ENCODE measurements at places on chromosomes 4 and X.

DNA sequence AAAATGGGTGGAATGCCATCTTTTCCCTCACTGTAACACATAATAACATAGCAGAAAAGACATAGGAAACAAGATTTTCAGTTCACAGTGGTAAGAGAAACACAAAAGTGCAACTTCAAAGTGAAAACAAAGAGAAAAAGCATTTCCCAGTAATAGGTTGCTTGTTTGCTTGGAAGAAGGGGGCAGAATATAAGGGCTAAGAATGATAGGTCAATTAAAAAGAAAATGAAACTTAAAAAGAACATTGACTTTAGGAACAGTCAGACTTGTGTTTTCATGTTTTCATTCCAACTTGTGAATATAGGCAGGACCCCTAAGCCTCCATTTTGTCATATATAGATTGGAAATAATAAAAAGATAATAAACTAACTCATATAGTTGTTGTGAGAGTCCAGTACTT, 168.2 kb upstream of the PPP3CA start:
- DNase-seq = no peak

- DNase-seq = no peak
Measured at GRCh38 chrX:29172880-29173279, 585.6 kb downstream of the IL1RAPL1 start.

GRCh38 chrX:96502507-96502906, 182.1 kb upstream of the DIAPH2 start:
- DNase-seq = no peak

DNA sequence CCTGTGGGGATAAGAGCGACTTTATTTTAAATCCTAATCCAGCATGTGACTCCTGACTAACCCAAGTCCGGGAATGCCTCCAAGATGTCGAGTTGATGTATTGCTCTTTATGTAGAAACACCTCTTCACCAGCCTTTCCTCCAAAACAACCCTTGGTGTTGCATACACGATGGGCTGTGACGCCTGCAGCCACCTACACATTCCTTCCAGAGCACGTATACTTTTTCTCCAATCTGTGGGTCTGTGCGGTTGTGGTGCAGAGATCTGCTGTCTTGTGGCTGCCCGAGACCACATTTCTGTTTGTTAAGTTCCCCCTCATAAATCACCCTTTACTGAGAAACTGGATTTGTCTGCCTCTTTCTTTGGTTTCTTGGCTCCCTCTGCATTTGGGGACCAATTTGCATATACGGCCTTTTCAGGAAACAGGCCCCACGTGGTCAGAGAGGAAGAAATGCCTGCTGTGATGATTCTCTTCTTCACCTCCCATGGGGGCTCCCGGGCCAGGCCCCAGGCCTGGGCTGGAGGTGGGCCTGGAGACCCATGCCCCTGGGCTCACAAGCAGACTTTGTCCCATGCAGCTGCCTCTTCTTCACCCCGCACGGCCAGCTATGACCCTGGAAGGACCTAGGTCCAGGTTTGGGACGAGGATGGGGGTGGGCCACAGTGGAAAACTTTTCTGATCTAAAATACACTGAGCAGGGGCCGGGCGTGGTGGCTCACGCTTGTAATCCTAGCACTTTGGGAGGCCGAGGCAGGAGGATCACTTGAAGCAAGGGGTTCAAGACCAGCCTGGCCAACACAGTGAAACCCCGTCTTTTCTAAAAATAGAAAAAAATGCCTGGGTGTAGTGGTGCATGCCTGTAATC, 21.4 kb upstream of the AFAP1 start:
- no peak for DNase-seq

- no peak for DNase-seq
Measured at GRCh38 chr4:89113415-89113814, 2.1 kb downstream of the TIGD2 start.

DNA sequence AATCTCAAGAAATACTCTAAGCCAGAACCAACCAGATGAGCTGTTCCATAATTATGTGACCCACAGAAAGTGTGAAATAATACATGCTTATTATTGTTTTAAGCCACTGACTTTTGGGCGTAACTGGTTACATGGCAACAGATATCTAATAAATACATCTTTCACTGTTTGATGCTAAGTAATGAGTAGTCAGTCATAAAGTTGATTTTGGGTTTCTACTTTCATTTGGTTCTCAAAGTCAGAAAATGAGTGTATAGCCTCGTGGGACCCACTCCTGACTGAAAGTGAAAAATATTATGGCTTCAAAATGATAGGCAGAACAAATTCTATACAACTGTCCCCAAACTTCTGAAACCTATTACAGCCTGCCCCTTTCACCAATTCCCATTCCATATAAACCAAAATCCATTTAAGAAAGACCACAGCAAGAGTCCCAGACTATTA, 88.0 kb upstream of the CBR4 start:
- DNase-seq = no peak

GRCh38 chrX:120731386-120731785, 101.5 kb upstream of the C1GALT1C1 start:
- DNase-seq = no peak

DNA sequence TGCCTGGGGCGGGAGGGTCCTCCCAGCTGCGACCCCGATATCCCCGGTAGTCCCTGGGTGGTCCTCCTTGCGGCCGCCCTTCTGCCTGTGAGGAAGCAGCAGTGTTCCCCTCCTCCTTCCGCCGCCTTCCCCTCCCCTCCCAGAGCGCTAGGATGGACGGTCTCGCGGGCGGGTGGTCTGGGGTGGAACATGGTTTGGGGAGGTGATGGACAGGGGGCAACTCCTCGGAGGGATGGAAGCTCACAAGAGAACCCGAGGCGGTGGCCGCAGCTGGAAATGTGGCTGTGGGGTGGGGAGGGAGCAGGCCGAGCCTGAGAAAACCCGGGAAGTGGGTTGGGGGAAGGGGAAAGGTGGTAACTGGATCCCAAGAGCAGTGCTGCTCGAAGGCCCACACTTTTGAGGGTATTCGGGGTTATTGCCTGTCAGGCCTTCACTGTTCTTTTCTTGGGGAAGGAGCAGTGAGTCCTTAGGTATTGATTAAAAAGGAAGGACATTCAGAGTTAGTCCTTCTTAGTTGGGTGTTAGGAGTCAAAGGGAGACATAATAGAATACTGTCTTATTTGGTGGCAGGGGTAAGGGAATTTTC, 581 bp downstream of the UBE2K start:
- DNase-seq = peak; percentile 27

DNA sequence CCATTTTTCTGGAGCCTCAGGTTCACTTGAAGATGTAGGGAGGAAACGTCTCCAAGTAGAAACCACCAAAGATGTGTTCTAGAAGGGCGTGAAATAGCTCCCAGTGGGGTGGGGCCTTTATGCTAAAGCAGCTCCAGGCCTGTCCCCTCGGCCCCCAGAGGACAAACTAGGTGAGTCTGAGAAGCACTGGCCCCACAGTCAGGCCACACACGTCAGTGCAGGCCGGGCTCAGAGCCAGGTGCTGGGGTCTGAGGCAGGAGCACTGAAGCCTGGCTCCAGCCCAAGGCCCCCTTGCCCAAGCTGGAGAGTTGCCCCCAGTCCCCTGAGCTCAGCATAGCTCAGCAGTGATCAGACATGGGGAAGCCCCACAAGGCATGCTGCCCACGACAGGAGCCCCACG, 95.4 kb upstream of the PSAPL1 start:
- DNase-seq = no peak

DNA sequence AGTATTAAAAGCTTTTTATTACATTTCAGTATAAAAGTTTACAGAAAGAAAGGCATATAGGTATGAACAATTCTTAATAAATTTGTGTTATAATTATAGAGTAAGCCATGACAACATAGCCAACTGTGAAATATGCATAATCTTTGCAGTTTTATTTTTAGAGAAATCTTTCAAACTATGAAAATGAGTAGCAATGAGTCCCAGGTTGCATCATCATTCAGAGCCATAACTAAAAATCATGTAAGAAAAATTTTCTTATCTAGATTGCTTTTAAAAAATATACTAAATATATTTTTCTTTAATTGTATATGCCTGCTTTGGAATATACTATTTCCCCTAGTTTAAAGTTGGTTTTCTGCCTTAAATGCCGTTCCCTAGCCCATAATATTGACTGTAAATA, 54.8 kb upstream of the NAF1 start:
- no peak for DNase-seq

- no peak for DNase-seq
Measured at GRCh38 chr4:97627750-97628149, 515.5 kb downstream of the STPG2 start.

DNA sequence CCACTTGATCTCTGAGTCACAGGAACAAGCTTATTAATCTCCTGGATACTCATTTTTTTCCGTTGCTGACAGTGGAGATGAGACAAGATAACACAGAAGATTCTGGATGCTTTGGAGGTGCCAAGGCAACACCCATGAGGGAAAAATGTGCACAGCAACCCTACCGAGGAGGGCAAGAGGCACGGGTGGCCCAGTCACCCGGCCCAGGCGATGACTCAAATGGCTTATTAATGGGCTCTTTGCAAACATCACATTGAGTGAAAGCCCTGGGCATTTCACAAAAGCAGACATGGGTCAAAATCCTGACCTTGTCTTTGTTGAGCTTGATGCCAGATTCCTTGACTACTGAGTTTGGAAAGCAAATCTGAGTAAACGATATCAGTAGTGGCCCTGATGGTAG, 315.1 kb downstream of the STK32B start:
- no peak for DNase-seq

GRCh38 chr4:158535130-158535614, 13.5 kb downstream of the RXFP1 start:
- DNase-seq = no peak

- DNase-seq = no peak
Measured at GRCh38 chrX:153876112-153876491, 9.9 kb downstream of the L1CAM start.
